A172 (cell line): ENCODE measurements at places on chromosomes 5 and 9.

DNA sequence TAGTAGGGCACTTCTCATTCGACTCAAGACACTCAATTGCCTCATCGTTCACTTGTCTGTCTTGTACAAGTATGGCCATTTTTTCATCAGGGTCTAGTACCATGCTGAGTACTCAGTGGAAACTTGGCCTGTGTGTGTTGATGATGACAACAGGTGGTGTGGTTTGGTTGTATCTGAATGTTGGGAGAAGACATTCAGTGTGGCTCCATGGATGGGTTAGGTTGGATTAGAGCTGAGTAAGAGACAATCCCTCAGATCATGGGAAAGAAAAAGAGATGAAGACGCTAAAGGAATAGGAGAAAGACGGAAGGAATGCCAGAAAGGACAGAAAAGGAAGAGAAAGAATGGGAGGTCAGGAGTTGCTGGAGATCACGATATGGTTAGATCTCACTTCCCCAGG is 17.0 kb downstream of the PCDH1 start:
- DNase-seq = no peak

GRCh38 chr9:113486327-113486726 is 22.8 kb downstream of the RGS3 start:
- DNase-seq = no peak

GRCh38 chr5:101590384-101590783 is 687.3 kb upstream of the ST8SIA4 start:
- DNase-seq = no peak

DNA sequence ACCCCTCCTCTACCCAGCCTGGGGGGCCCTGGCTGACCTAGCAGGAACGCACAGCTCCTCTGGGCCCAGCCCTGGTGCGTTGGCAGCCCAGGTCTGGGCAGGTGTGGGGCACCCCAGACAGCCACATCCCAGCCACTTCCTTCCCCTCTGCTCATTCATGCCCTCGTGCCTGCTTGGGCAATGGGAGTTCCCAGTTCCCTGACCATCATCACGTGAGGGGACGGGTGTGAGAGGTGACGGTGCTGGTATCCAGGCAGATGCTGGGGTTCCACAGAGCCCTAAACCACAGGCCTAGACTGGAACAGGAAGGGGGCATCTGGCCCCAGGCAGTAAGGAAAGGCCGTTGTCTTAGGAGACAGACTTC is 8.4 kb downstream of the RALGDS start:
- DNase-seq = peak; percentile 70

GRCh38 chr5:138349852-138350562 is 2.5 kb upstream of the KDM3B start:
- no peak for DNase-seq

DNA sequence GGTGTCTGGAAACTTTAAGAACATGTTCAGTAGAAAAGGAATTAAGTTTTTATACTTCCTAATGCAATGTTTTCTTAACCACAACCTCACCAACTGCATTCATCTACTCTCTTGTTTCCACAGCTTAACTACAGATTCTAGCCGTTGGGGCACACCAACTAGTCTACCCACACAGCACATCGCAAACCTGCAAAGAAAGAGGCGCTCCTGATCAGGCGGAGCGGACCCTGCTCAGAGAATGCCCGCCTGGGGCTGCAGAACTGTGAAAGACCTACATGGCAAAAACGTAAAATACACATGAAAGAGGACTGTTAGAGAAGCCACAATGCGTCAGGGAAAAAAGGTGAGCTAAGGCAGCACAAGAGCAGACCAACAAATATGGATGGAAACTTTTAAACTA is 75.4 kb upstream of the RAPGEF6 start:
- DNase-seq = no peak

- no peak for DNase-seq
Observed at GRCh38 chr9:127640908-127641545, 28.9 kb downstream of the STXBP1 start.

DNA sequence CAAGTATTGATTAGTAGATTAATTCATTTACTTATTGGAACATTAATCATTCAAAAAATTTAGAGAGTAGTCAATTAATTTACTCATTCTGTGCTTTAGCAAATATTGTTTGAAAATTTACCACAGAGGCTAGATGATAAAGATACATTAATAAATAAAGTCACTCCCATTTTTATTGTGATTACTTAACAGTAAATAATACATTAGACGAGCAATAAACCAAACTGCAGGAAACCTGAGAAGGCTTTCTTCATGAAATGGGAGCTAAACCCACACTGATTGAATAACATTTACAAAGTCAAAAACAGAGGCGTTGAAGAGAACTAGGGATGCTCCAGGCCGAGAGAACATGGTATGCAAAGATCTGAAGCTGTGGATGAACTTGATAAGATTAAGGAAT is 38.8 kb upstream of the PRDM9 start:
- DNase-seq = no peak

DNA sequence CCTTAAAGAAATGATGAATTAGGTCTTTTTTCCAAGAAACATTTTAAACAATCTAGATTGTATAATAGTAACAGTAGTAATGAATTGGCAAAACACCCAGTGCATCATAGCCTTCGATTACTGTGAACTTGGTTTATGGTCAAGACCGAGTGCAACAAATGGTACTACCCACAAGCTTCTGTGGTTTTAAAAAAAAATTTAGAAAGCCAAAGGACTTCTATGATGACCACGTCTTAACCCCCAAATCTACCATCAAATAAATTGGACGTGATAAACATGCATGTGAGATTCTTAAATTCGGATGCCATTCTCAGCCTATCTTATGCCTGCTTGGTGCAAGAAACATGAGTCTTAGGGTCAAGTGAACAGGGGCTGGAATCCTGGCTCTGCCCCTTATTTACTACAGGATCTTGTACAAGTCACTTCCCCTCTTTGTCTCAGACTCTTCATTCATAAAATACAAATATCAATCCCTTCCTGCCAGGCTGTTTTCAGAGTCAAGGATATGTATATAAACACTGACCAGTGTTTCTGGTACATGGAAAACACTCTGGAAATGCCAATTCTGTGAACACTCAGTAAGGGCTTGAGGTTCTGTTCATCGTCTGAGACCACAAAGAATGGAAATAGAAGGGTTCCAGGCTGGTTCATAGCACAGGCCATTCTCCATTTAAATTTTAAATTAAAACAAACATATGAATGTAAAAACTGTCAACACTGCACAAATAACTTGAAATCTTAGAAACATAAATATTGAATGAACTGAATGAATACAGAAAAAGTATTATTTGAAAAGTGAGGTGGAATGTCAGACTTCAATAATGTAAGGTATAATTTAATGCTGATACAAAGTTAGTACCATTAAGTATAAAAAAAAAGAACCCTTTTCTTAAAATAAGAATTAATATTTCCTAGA is 107.8 kb downstream of the NR6A1 start:
- no peak for DNase-seq

GRCh38 chr5:26310415-26310814 is 728.0 kb downstream of the CDH9 start:
- DNase-seq = no peak

- DNase-seq = no peak
Observed at GRCh38 chr5:131548176-131548575, 86.9 kb downstream of the RAPGEF6 start.

GRCh38 chr5:178467568-178468195 is 122.5 kb downstream of the COL23A1 start:
- no peak for DNase-seq

DNA sequence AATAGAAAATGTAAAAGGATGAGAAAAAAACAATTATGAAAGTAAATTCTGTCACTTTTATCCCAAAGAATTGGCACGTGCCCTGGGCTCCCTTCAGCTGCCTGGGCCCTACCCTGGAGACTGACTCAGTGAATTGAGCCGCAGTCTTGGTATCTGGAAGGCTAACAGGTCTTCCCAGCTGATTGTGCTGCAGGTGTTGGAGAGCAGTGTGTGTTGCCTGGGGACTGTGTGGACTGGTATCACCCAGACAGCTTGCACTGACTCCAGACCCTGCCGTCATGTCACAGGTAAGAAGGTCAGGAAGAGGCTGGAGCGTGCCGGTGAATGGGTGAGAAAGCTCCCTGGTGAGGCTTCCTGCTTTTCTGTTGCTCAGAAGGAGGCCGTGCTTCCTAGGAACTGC is 83.3 kb downstream of the AOPEP start:
- no peak for DNase-seq

GRCh38 chr5:136330353-136331038 is 34.8 kb downstream of the TRPC7 start:
- no peak for DNase-seq

- no peak for DNase-seq
Observed at GRCh38 chr9:26939955-26940711, 6.9 kb downstream of the PLAA start.

GRCh38 chr5:89117124-89117644 is 234.2 kb upstream of the MEF2C start:
- DNase-seq = peak; percentile 14

DNA sequence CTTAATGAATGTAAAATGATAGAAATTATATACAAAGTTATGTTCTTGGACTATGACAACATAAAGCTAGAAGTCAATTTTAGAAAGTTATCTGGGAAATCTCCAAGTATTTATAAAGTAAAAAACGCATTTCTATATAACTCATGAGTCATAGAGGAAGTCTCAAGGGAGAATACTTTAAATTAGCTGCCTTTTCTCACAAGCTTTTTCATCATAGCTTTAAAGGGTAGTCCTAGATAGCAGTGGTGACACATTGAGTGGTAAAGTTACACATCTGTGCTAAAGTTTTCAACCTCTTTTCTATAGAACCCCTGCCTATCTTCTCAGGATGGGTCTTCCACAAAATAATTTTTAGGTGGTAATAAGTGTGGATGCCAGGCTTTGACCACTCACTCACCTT is 598.3 kb upstream of the FAM174A start:
- DNase-seq = peak; percentile 9

- DNase-seq = no peak
Observed at GRCh38 chr5:133780619-133781280, 168.4 kb upstream of the FSTL4 start.
